Fibroblast of skin of left biceps (primary cell): ENCODE measurements at places on chromosomes 11 and 22.

GRCh38 chr11:23202611-23203010 is 342.3 kb upstream of the CCDC179 start:
- no peak for DNase-seq

- DNase-seq: no peak
Observed at GRCh38 chr22:26161746-26162145, 7.5 kb upstream of the SEZ6L start.

- no peak for DNase-seq
Observed at GRCh38 chr11:64850979-64851567, 6.6 kb upstream of the CDC42BPG start.

- DNase-seq: no peak
Observed at GRCh38 chr11:35305670-35306382, 113.5 kb downstream of the SLC1A2 start.

GRCh38 chr11:134445601-134446325 is 33.7 kb upstream of the B3GAT1 start:
- no peak for DNase-seq

- DNase-seq: no peak
Observed at GRCh38 chr22:35544827-35545226, 4.2 kb downstream of the RASD2 start.

GRCh38 chr11:128796270-128796669 is 70.8 kb downstream of the KCNJ1 start:
- DNase-seq: no peak

GRCh38 chr11:2196970-2197770 is 25.6 kb upstream of the TH start:
- DNase-seq: no peak

GRCh38 chr11:31484497-31484896 is 24.9 kb downstream of the IMMP1L start:
- peak; percentile 23 for DNase-seq

DNA sequence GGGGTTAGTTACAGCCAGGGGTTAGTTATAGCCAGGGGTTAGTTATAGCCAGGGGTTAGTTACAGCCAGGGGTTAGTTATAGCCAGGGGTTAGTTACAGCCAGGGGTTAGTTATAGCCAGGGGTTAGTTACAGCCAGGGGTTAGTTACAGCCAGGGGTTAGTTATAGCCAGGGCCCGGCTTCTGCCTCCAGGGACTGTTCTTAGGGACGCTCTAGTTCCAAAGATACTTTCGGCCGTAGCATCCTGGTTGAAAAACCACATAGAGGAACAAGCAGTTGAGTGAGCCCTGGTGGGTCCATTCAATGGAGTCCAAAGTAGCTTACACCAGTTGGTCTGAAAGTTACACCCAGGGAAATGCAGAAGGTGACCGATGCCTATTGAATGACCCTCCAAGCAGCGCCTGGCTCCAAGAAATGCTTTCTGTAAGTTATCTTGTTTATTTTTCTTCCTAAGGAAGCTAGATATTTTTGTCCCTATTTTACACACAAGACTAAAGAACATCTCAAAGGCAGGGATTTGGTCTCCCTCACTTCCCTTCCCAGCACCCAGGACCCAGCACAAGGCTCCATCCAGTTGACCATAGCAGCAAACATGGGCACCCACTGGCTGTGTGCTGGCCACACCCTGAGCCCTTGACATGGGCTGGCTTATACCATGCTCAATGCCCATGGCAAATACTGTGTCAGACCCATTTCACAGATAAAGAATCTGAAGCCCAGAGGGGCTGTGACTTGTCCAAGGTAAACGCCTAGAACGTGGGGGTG is 49.7 kb upstream of the SHISAL1 start:
- no peak for DNase-seq

DNA sequence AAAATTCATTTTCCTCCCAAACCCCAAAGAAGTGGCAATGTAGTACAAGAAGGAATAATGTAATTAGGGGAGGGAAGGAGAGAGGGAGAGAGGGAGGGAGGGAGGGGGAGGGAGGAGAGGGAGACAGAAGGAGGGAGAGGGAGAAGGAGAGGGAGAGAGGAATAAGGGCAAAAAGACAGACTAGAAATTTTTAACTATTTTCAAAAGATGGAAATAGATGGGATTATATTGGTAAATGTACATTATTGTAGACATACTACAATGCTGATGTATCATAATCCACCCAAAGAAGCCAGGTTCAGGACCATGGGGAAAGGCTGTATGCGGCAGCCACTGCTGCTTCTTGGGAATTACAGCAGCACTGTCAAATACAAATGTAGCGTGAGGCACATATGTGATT is 74.3 kb downstream of the GAB2 start:
- DNase-seq: no peak

DNA sequence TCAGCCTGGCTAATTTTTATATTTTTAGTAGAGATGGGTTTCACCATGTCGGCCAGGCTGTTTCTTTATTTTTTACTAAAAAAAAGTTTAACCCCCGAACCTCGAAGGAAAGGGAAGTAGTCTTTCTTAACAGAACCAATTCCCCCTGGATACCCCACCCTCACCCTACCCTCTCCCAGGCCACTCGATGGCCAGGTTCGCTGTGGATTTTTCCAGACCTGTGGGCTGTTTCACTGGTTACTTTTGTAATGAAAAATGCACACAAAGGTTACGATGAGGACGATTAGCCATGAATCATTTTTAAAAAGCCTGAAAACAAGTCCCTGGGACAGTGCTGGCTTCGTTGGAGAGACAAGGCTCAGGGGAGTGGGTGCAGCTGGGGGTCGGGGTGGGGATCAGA is 2.5 kb downstream of the TSPO start:
- no peak for DNase-seq

DNA sequence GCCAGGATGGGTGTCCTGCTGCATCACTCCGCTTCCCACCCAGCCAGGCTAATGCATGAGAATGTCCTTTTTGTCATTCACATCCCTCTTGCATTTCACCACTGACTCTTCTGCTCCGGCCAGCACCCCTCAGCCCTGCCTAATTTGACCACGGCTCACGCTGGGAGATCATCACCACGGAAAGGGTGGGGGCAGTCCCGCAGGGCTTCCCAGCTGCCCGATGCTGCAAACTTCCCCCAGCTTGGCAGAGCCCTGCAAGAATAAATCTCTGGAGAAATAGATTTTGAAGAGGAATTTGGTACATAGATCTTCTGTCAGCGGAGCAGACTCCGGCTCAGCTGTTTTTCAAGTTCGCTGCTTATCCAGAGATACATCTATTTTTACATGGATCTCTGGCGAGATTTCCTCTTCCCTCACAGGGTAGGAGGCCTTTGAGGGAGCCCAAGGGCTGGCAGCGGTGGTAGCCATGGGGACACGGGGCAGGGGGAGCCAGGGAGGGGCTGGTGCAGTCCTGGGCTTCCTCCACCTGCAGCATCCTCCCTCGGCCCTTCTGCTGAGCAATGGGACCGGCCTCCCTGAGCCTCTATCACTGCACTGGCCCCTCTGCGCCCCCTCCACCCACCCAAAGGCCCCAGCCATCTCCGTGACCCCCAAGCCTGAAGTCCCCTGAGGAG is 62.6 kb downstream of the BUD13 start:
- DNase-seq: no peak

GRCh38 chr11:44149651-44150050 is 54.2 kb downstream of the EXT2 start:
- no peak for DNase-seq

DNA sequence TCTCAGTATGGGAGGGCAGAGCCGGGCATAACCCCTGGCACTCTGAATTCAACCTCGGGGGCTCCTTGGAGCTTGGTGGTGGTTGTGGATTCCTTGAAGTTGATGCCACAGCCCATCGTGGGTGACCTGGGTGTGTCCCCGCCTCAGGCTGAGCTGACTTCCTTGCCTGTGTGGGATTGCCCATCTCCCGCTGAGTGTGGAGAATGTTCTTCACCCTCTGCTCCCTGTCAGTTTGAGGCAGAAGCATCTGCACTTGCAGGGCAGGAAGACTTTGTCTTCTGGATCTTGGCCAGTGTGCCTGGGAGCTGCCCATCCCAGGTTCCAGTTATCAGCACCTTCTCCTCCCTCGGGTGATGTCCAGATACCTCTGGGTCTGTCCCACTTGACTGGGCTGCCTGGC is 25.3 kb downstream of the CD82 start:
- no peak for DNase-seq
